ENCODE measurements at places on chromosomes 16 and 17. TPM values are rescaled to one million over a fixed set of nuclear protein-coding genes. Genes with fewer than 3 reads are reported as not detected.

DNA sequence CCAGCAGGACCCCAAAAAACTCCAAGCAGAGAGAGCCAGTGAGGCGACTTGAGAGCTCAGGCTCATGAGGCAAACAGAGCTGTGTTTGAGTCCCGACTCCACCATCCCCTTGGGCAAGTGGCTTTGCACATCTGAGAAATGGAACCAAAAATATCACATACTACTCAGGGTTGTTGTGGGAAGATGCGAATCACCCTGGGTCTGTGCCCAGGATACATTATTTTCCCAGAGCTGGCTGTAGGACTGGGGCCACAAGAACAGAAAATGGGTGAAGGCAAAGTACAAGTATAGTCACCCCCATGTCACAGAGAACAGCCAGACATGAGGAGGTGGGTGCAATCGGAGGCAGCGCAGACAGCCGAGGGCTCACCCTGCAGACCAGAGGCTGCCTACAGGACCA, 127.3 kb downstream of the GAS7 start:
- DNase-seq: no peak
- H3K27ac ChIP-seq: no peak overlapping the region
- no peaks in the 10 kb centered on the region for H3K36me3 ChIP-seq
- no peaks in the 10 kb centered on the region for H3K27me3 ChIP-seq
- H3K4me3 ChIP-seq: no peak overlapping the region

- H3K27ac ChIP-seq: no peak overlapping the region
- DNase-seq: no peak
- no peaks in the 10 kb centered on the region for H3K36me3 ChIP-seq
- no peaks in the 10 kb centered on the region for H3K4me1 ChIP-seq
Measured at GRCh38 chr16:72827866-72828265, 220.1 kb downstream of the ZFHX3 start.

GRCh38 chr17:50128441-50129352, 1.3 kb downstream of the SAMD14 start:
- H3K27me3 ChIP-seq: peaks cover 41% of the 10 kb centered on the region
- no peak for DNase-seq
- peak overlapping the region; percentile 36 for H3K4me3 ChIP-seq
- peaks cover 46% of the 10 kb centered on the region for H3K4me1 ChIP-seq
- H3K36me3 ChIP-seq: no peaks in the 10 kb centered on the region
- no peak overlapping the region for H3K27ac ChIP-seq

GRCh38 chr17:77724876-77725615, 233.5 kb upstream of the TNRC6C start:
- H3K4me3 ChIP-seq: no peak overlapping the region
- DNase-seq: no peak
- H3K27ac ChIP-seq: no peak overlapping the region
- H3K36me3 ChIP-seq: no peaks in the 10 kb centered on the region
- peaks cover 22% of the 10 kb centered on the region for H3K4me1 ChIP-seq
- no peaks in the 10 kb centered on the region for H3K27me3 ChIP-seq

GRCh38 chr16:85867189-85867588, 31.8 kb upstream of the IRF8 start:
- no peaks in the 10 kb centered on the region for H3K27me3 ChIP-seq
- H3K36me3 ChIP-seq: no peaks in the 10 kb centered on the region
- no peak overlapping the region for H3K27ac ChIP-seq

- no peaks in the 10 kb centered on the region for H3K36me3 ChIP-seq
- peaks cover 6% of the 10 kb centered on the region for H3K4me1 ChIP-seq
- H3K4me3 ChIP-seq: no peak overlapping the region
- H3K27me3 ChIP-seq: no peaks in the 10 kb centered on the region
Measured at GRCh38 chr17:913207-913606, 66.4 kb downstream of the NXN start.

DNA sequence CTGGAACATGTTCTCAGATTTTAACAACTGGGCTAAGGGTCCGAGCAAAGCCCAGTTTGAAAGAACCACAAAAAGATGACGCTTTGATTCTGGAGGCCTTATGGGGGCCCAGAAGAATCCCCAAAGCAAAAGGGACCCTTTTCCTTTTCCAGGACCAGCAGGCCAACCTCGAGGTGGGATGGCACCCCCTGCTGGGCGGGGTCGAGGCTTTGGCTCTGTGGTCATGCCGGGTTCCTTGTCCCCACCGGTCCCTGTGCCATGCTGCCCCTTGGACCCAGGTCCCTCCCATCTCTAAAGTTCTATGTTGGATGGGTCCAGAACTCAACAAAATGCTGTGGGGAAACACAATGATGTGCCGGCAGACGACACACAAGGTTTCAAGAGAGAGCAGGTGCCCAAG, 30.9 kb downstream of the TMEM204 start:
- H3K4me1 ChIP-seq: no peaks in the 10 kb centered on the region
- H3K36me3 ChIP-seq: no peaks in the 10 kb centered on the region
- DNase-seq: no peak
- H3K27me3 ChIP-seq: no peaks in the 10 kb centered on the region

- no peaks in the 10 kb centered on the region for H3K4me1 ChIP-seq
- H3K4me3 ChIP-seq: no peak overlapping the region
- H3K36me3 ChIP-seq: peaks cover 8% of the 10 kb centered on the region
- DNase-seq: no peak
- no peaks in the 10 kb centered on the region for H3K27me3 ChIP-seq
- H3K27ac ChIP-seq: no peak overlapping the region
Measured at GRCh38 chr17:55037828-55038227, 69.3 kb downstream of the STXBP4 start.

- H3K36me3 ChIP-seq: no peaks in the 10 kb centered on the region
- peak; percentile 73 for DNase-seq
- H3K4me3 ChIP-seq: peak overlapping the region; percentile 68
- H3K27me3 ChIP-seq: no peaks in the 10 kb centered on the region
Measured at GRCh38 chr17:77449908-77450741, 309.4 kb downstream of the SEC14L1 start.

DNA sequence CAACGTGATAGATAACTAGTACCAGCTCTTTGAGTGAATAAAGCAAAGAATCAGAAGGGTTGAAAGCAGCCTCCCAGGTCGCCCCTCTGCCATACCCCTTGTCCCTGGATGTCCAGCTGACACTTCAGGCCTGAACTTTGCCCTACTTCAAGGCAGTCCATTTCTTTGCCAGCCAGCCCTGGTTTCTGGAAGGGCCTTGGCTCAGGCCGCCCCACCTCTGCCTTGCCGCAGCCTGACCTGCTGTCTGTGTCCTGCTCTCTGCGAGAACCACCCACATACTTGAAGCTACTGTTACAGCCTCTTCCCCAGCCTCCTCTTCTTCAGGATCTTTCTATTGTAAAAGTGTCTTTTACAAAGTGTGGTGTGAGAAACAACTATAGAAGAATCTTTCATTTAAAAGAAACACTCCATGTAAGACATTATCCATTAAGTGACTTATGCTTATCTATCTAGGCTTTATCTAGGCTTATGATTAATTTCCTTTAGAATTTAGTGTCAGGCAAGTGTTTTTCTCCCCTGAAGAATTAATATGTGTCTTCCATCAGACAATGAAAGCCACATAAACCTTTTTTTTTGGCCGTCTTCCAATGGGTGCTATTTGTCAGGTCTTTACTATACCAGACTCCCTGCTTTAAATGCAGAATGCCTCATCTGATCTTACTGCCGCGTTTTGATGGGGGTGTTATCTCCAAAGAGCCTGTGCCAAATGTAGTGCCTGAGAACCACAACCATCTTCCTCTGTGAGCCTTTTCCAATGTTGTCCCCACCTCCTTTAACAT, 133.9 kb downstream of the SOCS1 start:
- H3K4me1 ChIP-seq: peaks cover 4% of the 10 kb centered on the region
- no peaks in the 10 kb centered on the region for H3K27me3 ChIP-seq

DNA sequence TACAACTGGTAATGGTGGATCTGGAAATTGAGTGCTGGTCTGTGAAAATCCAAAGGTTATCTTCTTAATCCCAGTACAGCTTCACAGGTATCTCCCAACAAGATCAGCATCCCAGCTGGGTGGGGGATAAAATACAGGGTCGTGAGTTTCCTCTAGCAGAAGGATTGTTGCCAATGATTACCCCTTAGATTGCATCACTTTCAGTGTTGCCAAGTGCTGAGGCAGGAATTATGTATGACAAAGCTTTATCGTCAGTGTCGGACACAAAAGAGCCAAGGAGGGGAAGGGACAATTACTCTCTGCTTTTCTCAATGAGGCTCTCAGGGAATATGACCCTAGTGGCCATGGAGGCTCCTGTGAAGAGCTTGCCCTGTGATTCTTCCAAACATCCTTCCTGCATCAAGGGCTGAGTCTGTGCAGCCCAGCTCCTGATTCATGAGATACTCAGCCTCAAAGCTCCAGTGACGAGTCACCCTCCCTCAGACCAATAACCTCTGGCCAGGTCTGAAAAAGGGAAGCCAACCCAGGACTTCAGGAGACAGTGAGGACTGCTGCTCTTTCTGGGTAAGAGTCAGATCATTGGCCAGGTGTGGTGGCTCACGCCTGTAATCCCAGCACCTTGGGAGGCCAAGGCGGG, 15.0 kb downstream of the OR1F1 start:
- no peak for DNase-seq
- H3K36me3 ChIP-seq: no peaks in the 10 kb centered on the region

GRCh38 chr16:82895843-82896242, 269.1 kb downstream of the CDH13 start:
- no peak for DNase-seq
- H3K4me1 ChIP-seq: no peaks in the 10 kb centered on the region
- no peaks in the 10 kb centered on the region for H3K36me3 ChIP-seq
- H3K4me3 ChIP-seq: no peak overlapping the region
- H3K27ac ChIP-seq: no peak overlapping the region
- no peaks in the 10 kb centered on the region for H3K27me3 ChIP-seq

DNA sequence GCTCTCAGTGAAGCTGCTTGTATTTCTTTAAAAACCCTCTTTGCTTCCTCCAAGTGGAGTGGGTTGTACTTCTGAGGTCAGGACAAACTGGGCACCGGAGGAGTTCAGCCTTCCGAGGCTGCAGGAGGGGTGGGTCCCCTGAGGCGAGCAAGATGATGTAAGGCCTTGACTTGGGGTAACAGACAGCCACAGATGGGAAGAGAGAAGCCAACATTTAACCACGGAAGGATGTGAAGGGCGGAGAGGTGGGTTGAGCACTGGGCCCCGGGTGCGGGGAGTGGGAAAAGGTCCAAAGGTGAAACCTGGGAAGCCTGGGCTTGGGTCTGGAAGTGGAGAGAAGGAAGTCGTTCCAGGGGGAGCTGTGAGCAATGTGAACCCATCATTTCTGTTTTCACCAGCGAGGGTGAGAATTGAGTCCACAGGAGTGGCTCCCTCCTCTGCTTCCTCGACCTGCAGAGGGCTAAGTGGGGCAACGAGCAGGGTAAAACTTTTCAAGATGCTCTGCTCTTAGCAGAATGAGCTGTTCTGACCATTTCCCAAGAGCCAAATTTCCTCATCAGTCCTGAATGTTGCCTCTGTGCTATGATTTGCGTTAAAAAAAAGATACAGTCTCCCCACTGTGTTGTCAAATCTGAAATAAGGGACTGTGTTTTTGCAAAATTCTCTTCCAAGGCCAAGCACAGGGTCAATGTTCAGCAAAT, 137.7 kb upstream of the CRHR1 start:
- H3K27me3 ChIP-seq: no peaks in the 10 kb centered on the region
- H3K4me1 ChIP-seq: no peaks in the 10 kb centered on the region
- no peaks in the 10 kb centered on the region for H3K36me3 ChIP-seq
- H3K27ac ChIP-seq: no peak overlapping the region

DNA sequence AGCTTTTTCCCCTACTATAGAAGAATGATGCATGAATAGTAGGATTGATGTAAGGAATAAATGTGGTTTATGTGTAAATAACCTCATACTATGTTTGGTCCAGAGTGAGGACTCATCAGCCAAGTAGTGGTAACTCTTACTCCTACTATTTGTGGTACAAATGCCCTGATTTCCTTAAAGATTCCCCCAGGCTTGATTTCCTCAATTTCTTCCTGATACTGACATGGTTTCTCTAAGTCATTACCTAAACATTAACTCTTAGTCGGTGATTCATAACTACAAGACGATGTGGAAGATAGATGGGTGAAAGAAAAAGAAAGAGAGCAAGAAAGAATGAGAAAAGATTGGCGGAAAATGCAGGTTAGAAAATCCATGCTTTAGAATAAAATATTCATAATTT, 17.2 kb upstream of the MYOCD start:
- no peaks in the 10 kb centered on the region for H3K36me3 ChIP-seq
- no peak overlapping the region for H3K27ac ChIP-seq
- H3K4me3 ChIP-seq: no peak overlapping the region
- H3K27me3 ChIP-seq: no peaks in the 10 kb centered on the region
- no peaks in the 10 kb centered on the region for H3K4me1 ChIP-seq

GRCh38 chr16:47096297-47096696, 47.4 kb downstream of the NETO2 start:
- H3K4me3 ChIP-seq: no peak overlapping the region
- H3K27me3 ChIP-seq: no peaks in the 10 kb centered on the region
- no peaks in the 10 kb centered on the region for H3K4me1 ChIP-seq
- H3K27ac ChIP-seq: no peak overlapping the region

GRCh38 chr17:68035131-68035522, 408 bp upstream of the KPNA2 start:
- DNase-seq: peak; percentile 80
- H3K4me1 ChIP-seq: peaks cover 22% of the 10 kb centered on the region
- peak overlapping the region; percentile 23 for H3K27ac ChIP-seq

DNA sequence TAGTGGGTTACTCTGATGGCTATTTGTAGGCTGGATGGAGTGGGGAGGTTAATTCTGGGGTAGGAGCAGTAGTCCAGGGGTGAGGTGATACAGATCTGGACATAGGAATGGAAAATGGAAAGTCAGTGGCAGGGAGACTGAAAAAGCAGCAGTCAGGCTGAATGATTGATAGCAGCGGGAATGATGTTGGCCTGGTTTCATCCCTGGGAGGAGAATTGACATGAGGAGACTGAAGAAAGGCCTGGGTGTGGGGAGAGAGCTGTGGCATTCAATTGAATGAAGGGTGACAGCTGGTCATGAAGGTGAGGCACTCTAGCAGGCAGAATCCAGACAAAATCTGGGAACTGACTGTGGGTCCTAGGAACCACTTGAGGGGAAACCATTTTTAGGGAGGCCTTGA, 34.7 kb upstream of the CLEC18A start:
- H3K27me3 ChIP-seq: no peaks in the 10 kb centered on the region
- peaks cover 3% of the 10 kb centered on the region for H3K4me1 ChIP-seq
- no peak overlapping the region for H3K27ac ChIP-seq
- DNase-seq: no peak
- no peak overlapping the region for H3K4me3 ChIP-seq

GRCh38 chr17:66727634-66728570, 107.0 kb upstream of the CACNG5 start:
- no peaks in the 10 kb centered on the region for H3K27me3 ChIP-seq
- H3K36me3 ChIP-seq: no peaks in the 10 kb centered on the region
- H3K27ac ChIP-seq: peak overlapping the region; percentile 19
- peaks cover 28% of the 10 kb centered on the region for H3K4me1 ChIP-seq
- no peak overlapping the region for H3K4me3 ChIP-seq

- no peaks in the 10 kb centered on the region for H3K27me3 ChIP-seq
- H3K4me3 ChIP-seq: no peak overlapping the region
- H3K36me3 ChIP-seq: no peaks in the 10 kb centered on the region
- no peak for DNase-seq
Measured at GRCh38 chr16:49649013-49649765, 206.7 kb downstream of the ZNF423 start.

Gene SPATA22
- 2.7 TPM for total RNA-seq

Gene P3H4
- total RNA-seq: 20.3 TPM

Gene TBX21
- 2.1 TPM for total RNA-seq

Gene KREMEN2
- total RNA-seq: not detected

Gene ECI1
- 80.4 TPM for total RNA-seq

Gene KRT27
- total RNA-seq: not detected

Gene NME2
- 376 TPM for total RNA-seq

Gene HOXB6
- total RNA-seq: 0.66 TPM

Gene OR1A1
- not detected for total RNA-seq

All from tibial nerve (tissue), 4 donors.